Head of caudate nucleus (tissue), 42 donors: ENCODE measurements at places on chromosomes 2 and 18.

DNA sequence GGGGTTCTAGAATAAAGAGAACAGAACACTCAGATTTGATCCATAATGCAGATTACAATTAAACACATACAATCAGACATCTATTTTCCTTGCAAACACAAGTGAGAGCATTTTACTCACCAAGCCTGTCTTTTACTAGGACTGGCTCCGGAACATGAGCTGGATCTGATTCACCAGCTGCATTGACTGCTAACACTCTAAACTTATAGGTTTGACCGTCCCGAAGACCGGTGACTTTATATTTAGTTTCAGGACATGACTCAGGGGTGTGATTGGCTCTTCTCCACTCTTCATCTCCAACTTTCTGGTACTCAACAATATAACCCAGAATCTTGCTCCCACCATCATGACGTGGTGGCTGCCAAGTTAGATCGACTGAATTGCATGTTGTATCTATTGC, 112.4 kb downstream of the PLEKHA3 start:
- DNase-seq = no peak

DNA sequence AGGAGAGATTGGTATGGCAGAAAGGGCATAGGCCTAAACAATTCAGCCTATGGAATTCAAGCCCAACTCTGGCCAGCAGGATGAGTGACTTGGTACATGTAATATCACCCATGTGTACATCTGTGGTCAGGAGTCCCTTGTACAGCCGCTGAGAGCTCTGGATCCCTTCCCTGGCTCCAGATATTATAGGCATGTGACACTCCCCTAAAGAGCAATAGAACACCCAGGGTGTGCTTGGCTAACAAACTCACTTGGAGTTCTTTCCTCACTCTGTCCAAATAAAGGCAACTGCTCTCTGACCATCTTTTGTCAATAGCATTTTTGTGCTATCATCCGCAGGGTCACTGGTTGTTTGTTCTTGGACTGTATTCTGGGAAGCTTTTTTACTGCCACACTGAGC, 197.4 kb upstream of the NCKAP5 start:
- DNase-seq = no peak

GRCh38 chr2:212712991-212713390, 174.4 kb upstream of the ERBB4 start:
- no peak for DNase-seq

GRCh38 chr2:233267516-233268245, 16.2 kb downstream of the ATG16L1 start:
- no peak for DNase-seq

- DNase-seq = no peak
Measured at GRCh38 chr2:155026651-155027174, 328.2 kb downstream of the KCNJ3 start.

GRCh38 chr18:76491473-76491775, 3.6 kb downstream of the ZNF516 start:
- no peak for DNase-seq

DNA sequence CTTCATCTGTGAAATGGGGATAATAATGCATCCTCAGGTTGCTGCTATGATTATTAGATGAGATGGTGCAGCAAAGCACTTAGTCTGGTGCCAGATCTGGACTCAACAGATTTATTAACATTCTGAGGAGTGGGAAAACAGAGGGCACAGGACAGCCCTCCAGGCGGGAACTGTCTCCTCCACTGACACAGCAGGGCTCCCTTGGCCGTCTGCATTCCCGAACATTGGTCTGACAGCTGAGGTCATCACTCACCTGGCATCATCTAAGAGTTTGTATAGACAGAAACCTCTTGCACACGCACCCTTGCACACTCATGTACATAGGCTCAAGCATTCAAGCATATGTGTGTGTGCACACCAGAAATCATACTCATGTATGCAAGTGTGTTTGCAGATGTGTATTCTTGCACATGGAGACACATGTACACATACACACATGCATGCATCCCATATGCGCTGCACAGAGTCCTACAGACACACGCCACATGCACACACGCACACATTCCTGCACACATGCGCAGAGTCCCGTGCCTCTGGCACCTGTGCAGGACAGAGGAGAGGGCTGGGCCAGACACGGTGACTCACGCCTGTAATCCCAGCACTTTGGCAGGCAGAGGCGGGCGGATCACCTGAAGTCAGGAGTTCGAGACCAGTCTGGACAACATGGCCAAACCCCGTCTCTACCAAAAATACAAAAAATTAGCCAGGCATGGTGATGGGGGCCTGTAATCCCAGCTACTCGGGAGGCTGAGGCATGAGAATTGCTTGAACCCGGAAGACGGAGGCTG, 173.3 kb upstream of the GLI2 start:
- DNase-seq = no peak

- DNase-seq = no peak
Measured at GRCh38 chr2:78721355-78722033, 304.0 kb upstream of the REG3G start.

- no peak for DNase-seq
Measured at GRCh38 chr2:74014813-74015212, 30.1 kb downstream of the TET3 start.

GRCh38 chr18:58525928-58526424, 102.9 kb downstream of the ALPK2 start:
- no peak for DNase-seq

DNA sequence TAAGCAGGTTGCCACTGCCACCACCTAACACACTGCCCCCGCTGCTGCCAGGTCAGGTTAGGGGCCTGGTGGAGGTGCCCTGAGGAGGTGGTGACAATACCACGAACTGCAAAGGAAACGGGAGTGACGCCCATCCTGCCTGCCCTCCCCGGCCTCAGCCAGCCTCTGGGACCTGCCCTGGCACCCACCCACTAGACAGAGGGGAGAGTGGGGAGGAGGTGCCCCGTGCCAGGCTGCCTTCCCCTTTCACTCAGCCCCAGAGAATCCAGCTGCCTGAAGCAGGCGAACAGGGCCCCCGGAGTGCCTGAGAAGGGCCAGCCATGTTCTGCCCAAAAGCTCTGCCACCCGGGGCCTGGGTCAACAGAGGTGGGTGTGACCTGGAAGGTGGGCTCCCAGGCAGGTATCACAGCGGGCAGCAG, 44.5 kb upstream of the FOSL2 start:
- no peak for DNase-seq

DNA sequence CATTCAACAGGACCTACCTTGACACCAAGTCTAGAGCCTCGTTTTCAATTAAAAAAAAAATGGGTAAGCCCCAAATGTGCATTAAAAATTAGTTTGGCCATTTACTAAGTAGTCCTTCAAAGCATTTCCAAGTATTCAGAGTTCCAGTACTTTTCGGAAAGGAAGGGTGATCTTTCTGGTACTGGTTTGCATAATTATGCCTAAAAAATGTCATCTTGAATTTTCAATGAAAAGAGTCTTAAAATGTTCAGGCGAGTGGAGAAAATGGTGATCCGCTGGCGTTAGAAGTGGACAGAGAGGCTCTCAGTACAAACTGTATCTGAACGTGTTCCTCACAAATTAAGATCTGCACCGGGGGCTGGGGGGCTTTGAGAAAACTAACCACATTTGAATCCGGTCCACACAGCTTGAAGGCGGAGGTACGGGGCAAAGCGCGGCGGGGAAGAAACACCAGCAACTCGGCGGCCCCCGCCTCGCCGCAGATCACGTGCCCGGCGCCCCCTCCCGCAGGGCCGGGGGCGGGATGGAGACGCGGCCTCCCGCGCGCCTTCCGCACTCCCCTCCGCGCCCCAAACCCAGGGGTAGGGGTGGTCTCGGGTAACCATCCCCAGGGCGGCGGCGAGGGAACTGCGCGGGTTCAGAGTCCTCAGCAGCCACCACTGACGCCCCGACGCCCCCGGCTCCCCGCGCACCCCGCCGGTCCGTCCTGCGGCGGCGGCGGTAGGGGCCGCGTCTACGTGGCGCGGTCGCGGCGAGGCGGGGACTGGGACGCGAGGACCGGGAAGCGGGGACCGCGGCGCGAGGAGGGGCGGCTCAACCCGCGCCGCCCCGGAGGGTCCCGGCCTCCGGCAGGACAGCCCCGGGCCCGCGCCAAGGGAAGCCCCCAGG, 564 bp downstream of the LPIN2 start:
- DNase-seq = peak; percentile 72

- no peak for DNase-seq
Measured at GRCh38 chr2:106623456-106623855, 136.3 kb downstream of the CD8B2 start.

DNA sequence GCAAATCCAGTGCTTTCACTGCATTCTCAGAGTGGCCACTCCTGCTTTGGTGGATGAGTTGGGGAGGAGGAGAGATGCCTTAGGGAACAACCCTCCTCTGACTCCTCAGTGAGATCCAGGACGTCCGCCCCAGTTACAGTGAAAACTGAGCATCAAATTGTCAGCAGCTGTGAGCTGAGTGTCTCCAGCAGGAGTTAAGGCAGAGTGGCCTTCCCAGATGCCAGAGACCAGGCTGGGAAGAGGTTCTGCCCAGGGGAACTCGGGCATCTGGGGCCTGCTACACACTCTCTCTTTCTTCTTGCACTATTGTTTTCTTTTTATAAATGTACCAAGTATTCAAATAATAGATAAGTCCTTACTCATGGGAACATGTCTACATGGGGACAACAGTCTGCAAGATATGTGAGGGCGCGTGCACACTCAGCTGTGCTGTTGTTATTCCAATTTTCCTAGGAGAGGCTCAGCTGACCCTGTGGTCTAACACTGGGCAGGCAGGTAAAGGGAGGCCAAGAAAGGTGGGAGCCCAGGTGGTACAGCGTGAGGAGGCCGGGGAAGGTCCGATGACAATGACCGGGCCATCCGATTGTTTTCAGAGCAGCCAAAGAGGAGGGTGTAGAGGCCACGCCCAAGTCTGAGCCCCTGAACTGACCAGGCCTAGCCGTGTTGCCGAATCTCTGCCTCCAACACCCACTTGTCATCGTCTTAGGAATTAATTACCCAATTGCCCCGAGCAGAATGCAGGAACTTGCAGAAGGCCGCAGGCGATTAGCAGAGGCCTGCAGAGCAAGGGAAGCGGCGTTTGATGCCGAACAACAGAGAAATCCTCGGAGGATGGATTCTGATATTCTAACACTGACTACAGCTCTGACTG, 166.9 kb downstream of the ANAPC1 start:
- DNase-seq = no peak

DNA sequence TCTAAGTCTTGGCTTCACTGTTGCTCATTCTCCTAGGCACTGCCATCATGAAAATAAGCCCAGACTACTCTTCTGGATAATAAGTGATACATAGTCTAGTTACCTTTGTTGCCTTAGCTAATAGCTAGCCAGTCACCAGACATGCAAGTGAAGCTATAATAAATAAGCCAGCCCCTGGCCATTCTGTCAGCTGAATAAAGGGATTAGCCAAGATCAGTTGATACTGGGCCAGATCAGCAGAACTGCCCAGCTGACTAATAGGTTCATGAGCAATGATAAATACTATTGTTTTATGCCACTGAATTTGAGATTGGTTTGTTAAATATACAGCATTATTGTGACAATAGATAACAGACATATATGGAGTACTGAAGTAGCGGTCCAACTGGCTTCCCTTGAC, 8.0 kb upstream of the C2orf69 start:
- no peak for DNase-seq

GRCh38 chr2:113337809-113338208, 59.1 kb upstream of the PAX8 start:
- no peak for DNase-seq

- DNase-seq = no peak
Measured at GRCh38 chr2:239721531-239721930, 303.6 kb downstream of the NDUFA10 start.

- no peak for DNase-seq
Measured at GRCh38 chr2:127381762-127382161, 6.0 kb downstream of the MAP3K2 start.

GRCh38 chr18:58013241-58014211, 30.5 kb upstream of the NEDD4L start:
- no peak for DNase-seq

- no peak for DNase-seq
Measured at GRCh38 chr2:105102963-105103421, 65.1 kb downstream of the MRPS9 start.

DNA sequence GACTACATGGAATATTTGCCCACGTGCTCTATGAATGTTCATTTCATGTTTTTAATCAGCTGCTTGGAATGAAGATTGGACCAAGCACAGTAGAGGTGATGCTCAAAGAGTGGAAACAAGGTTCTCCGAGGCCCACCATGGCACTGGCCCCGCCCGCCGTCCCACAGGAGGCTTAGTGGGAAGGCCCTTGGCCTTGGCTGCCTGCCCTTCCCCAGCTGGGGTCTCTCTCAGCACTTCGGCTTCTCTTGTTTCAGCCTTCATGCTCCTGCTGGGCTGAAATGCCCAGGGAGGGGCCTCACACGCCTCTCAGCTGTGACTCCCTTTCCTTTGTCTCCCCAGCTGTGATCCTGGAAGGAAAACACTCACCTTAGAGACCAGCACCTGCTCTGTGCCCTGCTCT, 833.2 kb downstream of the GALR1 start:
- no peak for DNase-seq

DNA sequence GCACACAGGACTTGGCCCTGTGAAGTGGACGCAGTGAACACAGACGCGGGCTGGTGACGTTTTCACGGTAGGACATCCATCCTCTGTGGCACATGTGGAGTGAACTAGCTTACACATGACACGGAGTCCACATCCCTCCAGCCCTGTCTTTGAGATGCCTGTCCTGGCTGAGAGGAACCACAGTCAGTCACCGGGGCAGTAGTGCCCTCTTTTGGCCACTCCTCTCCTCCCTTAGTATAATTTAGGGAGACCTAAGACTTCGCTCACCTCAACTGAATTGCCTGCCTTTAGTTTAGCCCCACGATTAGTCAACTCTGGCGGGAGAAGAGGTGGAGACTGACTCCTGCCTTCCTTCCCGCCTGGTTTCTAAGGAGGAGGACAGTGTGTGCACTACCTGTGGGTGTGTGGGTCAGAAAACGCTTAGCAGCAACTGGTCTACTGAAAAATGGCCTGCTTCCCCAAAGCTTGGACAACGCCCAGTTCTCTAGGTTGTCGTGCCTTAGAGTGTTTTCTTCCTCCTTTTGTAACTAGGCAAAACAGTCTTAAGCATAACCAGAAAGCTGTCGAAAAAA, 70.6 kb downstream of the MBP start:
- peak; percentile 76 for DNase-seq

DNA sequence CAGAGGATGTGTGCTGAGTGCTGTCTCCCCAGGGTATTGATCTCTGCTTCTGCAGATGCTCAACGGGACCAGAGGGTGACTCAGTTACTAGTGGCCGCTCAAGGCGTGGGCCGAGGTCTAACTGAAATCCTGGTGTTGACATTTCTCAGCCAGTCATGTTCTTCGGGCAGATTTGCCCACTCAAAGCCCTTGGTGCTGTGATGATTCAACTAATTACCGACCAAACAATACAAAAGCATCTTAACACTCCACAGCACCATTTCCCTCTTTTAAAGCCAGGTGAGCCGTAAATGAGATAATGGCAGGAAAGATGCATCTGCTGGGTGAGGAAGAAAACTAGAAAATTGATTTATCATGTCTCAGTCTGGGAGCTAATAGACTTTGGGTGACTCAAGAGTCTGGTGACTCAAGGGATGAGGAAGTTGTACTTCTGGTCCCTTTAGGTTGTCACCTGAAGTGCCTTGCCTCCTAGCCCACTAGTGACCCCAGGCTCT, 32.7 kb upstream of the PRLH start:
- no peak for DNase-seq
